ENCODE measurements at places on chromosomes 2 and 18.

- DNase-seq: no peak
Observed at GRCh38 chr2:436205-436604, 148.3 kb upstream of the ALKAL2 start.

GRCh38 chr2:126635281-126635680 is 20.7 kb upstream of the GYPC start:
- DNase-seq: no peak

GRCh38 chr2:23423062-23423872 is 38.3 kb downstream of the KLHL29 start:
- no peak for DNase-seq

DNA sequence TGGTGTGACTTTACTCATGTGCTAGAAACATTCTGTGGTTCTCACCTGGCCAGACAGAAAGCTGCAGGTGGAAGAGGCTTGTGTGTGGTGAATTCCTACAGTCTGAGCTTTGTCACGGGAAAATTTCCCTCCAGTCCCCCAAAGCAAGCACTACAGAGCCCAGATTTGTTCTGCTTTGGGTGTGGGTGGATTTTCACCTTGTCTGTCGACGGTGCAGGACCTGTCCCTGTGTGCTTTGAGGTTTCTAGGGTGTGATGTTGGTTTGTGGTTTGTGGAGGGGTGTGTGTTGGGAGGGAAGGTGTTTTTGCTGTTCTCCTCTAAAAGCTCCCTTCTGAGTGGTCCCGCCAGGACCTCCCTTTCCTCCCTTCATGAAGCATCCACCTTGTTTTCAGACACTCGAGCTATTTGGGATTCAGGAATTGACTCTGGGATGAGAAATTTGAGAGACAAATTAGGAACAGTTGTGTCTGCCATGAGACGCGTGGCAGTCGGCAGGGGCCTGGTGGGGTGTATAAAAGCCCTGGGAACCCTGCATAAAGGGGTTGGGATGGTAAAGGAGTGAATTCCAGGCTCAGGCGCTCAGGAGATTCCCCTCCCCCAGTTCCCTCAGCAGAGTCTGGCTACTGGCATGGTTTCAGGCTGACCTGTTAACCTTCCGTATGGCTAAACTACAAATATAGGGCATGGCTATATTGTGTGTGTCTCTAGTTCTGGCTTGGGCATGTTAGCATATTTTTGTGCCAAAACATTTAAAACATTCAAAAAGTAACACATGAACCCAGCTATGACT is 65.5 kb downstream of the DGKD start:
- DNase-seq: no peak

GRCh38 chr2:85697096-85697495 is 2.9 kb downstream of the GNLY start:
- DNase-seq: no peak

GRCh38 chr18:33700513-33700976 is 122.5 kb downstream of the ASXL3 start:
- no peak for DNase-seq

DNA sequence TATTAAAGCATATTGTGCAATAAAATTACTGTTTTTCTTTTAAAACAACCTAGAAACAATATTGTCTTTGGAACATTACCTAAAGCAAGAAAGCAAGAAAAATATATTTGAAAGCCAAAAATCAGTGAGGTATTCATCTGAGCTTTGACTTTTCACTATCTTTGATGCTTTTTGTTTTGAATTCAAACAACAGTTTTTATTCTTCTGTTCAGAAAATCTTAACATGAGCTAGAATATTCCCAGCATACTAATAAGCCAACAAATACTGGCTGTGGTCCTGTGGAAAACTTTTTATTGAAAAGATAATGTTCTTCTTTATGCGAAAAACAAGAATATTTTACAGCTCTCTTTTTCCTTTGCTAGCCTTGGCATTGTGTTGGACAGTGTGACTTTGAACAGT is 19.8 kb downstream of the FAM171B start:
- DNase-seq: no peak

- no peak for DNase-seq
Observed at GRCh38 chr2:157793053-157793612, 83.0 kb downstream of the ACVR1 start.

DNA sequence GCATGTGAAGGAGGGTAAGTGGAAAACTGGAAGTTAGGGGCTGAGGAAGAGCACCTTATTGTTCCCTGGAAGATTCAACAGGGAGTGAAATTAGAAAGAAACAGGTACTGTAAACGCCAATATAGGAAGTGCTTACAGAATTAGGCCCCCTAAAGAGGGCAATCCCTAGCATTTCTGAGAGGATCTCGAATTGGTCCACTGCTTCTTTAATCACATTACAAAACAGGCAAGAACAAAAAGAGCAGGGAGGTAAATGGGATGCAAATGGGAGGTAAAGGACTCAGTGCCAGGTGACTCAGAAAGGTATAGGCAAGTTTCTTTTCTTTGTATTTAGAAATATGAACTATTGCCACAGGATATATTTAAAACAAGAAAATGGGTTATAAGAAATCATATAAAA is 116.4 kb upstream of the FANCL start:
- no peak for DNase-seq

DNA sequence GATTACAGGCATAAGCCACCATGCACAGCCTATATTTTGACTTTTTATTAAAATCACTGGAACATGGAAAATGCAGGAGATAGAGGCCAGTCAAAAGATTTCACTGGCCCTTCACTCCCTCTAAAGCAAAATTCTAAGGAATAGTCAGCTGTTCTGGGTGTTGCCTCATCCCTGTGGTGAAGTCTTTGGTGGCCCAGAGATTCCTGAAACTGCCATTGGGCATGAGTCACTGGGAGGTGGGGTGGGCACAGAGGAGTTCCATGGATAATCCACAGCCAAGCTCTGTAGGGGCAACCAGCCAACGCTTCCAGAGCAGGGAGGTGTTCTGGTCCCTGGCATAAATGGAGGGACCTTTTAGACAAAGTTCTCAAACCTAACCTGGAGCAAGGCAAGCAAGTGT is 89.7 kb upstream of the TTC39C start:
- no peak for DNase-seq

GRCh38 chr2:189439342-189439741 is 1.9 kb upstream of the WDR75 start:
- no peak for DNase-seq

DNA sequence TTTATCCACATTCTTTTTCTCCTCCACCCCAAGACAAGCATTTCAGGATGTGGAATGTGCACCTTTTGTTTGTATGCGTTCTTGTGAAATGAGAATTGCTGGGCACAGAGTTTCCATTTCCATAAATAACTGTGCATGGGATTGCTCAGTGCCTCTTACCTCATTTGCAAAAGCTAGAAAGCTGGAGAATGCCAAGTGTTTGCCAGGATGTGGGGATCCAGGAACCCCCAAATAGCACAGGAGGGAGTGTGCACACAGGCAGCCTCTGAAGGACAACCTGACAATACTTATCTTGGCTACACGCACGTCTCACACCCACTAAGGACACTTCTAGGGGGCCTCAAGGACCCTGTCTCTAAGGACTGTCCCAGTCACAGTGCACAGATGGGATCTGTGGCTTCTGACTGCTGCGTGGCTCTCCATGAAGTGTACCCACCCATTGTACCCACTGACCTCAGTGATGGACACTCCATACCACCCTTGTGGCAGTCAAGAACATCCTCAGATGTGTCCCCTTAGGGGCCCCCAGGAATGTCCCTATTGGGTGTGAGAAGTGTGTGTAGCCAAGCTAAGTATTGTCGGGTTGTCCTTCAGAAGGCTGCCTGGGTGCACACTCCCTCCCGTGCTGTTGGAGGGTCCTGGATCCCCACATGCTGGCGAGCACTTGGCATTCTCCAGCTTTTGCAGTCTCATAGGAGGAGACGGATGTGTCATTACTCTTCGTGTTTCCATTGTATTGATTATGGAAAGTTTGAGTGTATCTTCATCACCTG is 38.4 kb downstream of the CAPN13 start:
- DNase-seq: no peak

GRCh38 chr2:165070076-165070475 is 114.8 kb upstream of the SLC38A11 start:
- no peak for DNase-seq

DNA sequence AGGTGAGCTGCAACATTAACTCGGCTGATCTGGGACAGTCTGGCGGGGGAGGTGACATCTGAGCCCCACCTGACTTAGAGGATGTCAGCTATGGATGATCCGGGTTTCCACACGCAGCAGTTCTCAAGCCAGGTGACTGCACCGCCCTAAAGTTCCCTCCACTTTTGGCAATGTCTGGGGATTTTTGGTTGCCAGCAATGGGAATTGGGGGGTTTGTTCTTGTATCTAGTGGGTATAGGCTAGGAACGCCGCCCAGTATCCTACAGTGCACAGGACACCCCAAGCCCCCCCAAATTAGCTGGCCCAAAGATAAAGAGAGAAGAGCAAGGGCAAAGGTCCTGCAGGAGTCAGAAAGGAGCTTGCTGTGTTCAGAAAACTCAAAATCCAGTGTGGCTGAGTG is 544 bp upstream of the AGFG1 start:
- DNase-seq: no peak

DNA sequence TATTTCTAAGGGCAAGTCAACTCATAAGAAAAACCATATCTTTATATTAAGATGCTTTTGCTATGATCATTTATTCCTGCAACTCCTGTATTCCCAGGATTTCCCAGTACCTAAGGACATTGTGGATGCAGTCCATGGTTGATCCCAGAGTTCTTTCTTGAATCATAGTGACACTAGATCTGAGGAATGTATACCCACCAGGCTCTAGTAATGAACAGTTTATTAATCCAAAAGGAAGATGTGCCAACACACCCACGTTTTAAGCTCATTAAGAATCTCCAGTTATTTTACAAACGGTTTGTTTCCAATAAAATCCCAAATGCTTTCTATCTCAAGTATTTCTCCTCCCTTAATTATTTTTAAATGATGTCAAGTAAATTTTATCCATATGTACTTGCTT is 210.8 kb upstream of the ZEB2 start:
- no peak for DNase-seq

DNA sequence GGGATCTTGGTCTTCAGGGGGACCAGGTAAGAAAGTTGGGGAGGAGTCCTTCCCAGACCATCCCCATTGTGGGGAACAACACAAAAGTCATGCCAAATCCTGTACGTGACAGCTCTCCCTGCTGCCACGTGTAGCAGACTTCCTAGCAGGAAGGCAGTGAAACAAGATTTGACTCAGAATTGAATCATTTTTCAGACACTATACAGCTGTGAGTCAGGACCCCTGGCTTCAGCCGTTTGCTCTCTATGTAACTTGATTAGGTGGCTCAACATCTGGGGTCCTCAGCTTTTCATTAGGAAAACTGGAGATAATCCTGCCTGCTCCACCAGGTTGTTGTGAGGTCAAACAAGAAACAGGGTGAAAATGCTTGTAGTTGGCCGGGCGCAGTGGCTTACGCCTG is 32.9 kb upstream of the PDCL3 start:
- DNase-seq: no peak

GRCh38 chr2:46275995-46276394 is 21.2 kb upstream of the EPAS1 start:
- no peak for DNase-seq

DNA sequence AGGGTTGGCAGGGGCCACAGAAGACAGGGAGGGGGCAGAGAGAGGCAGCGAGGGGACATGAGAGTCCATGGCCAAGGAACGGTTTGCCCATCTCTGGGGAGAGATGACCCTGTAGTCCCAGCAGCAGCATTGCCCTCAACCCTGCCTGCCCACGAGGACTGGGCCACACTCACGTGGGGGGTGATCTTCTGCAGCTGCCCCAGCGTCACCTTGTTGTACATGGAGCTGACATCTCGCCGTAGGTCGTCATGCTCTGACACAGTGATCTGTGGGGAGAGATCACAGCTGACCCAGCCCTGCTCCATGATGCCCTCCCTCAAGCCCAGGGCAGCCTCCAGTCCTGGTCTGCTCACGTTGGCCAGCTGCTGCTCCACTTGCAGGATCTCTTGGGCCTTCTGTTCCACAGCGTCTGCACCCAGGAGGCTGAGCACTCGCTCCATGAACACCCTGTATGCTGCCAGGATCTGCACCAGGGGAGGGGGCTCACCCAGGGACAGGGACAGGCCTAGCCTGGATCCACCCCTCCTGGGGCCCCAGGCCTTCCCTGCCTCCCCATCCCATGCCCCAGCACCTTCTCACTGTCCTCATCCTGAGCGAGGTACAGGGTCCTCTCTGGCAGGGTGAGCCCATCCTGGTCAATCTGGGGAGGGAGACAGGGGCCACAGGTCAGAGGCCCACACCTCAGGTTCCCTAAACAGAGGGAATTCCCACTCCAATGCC is 2.8 kb downstream of the ECEL1 start:
- DNase-seq: no peak

DNA sequence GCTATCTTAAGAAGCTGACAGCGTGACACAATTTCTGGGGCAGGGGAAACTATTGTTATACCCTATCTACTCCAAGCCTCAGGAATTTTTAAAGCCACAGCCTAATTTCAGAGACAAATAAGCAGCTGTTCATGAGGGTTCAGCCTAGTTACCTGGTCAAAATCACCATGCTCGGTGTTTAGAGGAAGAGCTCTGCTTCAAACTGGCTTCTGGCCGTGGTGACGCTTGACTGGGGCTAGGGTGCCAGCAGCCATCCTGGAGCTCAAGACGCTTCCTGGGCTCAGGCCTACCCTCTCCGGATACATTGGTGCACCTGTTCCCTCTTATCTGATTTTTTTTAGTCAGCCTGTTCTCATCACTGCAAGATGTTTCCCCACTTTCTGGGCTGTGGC is 41.7 kb downstream of the FRZB start:
- no peak for DNase-seq

DNA sequence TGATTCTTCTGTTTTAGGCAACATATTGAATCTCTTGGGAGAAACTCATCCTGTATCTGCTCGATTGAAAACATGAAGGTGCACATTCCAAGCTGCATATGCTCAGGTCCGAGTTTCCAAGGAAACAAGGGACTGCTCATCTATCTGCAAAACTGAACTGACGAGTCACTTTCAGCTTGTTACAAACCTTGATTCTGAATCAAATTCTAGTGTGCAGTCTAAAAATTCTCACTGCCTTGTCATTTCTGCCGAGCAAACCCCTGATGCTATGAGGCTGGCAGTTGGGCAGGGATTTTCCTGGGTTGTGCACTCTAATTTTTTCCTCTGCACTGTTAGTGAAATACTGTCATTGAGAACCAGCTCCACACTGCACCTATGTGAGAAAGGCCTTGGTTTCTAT is 101.3 kb upstream of the ETAA1 start:
- no peak for DNase-seq

DNA sequence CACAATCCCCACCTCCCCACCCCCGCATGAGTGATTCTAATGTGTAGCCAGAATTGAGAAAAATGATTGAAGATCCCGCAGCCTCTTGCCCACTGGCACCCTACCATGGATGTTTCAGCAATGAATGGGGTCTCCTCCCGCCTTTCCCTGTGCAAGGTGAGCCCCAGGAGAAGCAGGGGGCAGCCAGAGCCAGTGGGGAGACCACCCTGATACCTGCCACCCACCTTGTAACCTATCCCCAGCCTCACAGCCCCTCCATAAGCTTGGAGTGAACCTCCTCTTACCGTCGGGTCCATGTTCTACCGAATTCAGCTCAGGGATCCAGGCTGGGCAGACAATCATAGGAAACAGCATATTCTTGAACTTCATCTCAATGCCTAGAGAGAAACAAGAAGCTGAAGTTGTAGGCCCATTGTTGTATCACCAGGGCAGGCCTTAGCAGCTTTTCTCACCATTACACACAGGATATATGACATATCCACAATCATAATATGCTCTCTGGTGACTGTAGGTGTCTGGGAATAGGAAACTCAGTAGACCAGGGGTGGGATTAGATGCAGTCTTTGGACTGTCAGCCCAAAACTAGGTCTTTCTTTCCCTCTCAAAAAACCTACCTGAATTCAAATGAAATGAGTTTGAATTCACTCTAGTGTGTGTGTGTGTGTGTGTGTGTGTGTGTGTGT is 30.9 kb downstream of the XDH start:
- no peak for DNase-seq

GRCh38 chr2:96153291-96153713 is 8.1 kb upstream of the DUSP2 start:
- no peak for DNase-seq

Measured in stimulated activated CD8-positive, alpha-beta memory T cell treated with anti-CD3 and anti-CD28 coated beads, Interleukin-7, amount 100 ng/mL, for 1 hour (primary cell).